Activated T-cell treated with anti-CD3 and anti-CD28 coated beads, Interleukin-2, amount 50 U/mL, for 48 hours (primary cell): ENCODE measurements at places on chromosomes 3 and 15.

DNA sequence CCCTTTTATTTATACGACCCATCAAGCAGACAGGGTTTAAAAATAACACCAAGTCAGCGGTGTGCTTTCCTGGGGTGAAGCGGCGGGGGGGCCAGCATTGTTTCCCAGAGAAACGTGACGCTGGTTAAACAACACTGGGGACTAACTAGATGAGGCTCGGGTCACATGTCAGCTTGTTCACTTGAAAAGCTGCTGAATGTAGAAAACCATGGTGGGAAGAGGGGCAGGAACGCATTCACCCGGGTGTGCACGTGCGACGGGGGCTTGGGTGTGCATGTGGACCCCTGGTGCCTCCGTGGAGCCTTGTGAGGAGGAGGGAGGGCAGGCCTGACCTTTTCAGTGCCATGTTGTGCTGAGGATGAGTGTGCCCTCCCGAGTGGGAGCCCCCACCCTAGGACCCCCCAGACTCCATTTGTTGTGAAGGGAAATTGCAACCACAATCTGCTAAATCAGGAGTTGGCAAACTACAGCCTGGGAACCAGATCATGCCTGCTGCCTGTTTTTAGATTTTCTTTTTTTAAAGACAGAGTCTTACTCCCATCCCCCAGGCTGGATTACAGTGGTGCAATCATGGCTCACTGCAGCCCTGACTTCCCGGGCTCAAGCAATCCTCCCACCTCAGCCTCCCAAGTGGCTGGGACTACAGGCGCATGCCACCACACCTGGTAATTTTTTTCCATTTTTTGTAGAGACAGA lies 70.4 kb upstream of the CMTM7 start:
- no peak for DNase-seq

DNA sequence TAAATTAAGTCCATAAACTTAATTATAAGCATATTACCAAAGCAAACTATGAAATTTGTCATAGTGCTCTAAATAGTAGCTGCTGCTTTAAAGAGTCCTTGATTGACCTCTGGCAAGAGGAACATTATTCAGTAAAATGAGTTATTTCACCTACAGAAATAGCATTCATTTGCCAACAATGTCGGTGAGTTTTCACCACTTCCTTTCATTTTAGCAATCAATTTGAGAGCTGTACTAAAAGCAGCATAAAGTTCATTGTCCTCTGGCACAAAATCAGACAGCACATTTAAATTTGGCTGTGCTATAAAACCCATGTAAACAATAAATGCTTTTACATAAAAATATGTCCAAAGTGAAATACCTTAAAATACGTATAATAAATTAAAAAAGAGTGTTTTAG lies 1515.7 kb downstream of the SI start:
- DNase-seq = no peak

GRCh38 chr3:48405343-48405881 lies 24.5 kb downstream of the PLXNB1 start:
- DNase-seq = peak; percentile 14

DNA sequence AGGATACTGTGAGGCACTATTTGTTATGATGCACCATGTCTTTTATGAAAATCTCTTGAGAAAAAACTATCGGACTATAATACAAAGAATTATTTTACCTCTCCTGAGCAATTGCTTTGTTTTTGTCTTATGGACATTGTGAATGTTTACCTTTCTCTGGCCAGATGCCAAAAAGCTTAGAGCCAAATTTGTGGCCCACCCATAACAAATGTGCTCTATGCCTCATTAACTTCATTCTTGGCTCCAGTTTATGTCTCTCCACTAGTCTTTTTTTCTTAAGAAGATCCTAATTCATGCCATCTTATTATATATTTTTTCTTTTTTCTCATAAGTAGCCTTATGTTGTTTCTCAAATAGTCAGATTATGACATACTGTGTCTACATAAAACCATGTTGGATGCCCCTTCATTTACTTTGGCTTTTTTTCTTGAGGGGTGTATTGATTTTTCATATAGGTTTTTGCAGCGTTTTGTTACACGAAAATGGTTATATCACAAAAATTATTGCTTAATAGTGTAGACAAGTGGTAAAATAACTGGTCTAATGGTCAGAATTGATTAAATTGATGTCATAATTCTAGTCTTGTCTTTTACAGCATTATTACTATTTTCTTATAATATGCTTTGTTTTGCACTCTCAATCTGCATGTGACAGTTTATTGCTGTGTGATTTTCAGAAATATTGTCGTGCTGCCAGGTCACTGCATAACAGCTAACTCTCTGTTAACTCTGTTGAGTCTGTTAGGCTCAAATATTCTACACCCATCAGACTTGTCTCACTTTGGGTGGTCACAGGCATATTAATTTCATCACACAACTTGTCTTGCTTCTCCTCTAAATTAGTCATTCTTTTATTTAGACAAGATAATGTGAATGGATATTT lies 18.2 kb downstream of the SENP8 start:
- no peak for DNase-seq

- no peak for DNase-seq
These were observed 263.9 kb upstream of the IGF1R start for GRCh38 chr15:98384328-98385029.

DNA sequence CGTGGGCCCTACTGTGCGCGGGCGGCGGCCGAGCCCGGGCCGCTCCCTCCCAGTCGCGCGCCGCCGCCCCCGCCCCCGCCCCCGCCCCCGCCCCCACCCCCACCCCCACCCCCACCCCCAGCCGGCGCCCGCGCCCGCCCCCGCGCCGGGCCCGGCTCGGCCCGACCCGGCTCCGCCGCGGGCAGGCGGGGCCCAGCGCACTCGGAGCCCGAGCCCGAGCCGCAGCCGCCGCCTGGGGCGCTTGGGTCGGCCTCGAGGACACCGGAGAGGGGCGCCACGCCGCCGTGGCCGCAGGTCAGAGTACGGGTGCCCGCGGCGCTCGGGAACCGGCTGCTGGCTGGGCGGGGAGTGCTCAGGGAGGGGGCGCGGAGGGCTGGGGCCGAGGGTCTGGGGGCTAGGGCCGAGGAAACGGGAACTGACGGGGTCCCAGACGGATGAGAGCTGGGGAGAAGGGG lies 1.1 kb upstream of the PPARG start:
- DNase-seq = no peak

GRCh38 chr15:38005953-38006808 lies 71.7 kb downstream of the TMCO5A start:
- DNase-seq = no peak
